OCI-LY7 (cell line): ENCODE measurements at places on chromosomes 5 and 9.

GRCh38 chr9:4929917-4930316, 55.2 kb upstream of the JAK2 start:
- DNase-seq, result no peak

DNA sequence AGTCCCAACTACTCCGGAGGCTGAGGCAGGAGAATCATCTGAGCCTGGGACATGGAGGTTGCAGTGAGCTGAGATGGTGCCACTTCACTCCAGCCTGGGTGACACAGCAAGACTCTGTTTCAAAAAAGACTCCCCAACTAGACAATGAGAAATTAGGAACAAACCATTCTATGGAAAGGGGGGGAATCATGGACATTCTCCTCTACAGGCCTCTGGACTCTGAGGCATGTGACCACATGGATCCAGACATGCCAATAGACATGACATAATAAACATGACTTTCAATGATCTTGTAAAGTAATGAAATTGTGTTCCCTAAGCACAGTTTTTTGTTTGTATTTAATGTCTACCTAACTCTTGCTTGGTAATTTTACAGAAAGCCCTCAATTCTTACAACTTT, 8.8 kb downstream of the HOMER1 start:
- DNase-seq, result no peak

DNA sequence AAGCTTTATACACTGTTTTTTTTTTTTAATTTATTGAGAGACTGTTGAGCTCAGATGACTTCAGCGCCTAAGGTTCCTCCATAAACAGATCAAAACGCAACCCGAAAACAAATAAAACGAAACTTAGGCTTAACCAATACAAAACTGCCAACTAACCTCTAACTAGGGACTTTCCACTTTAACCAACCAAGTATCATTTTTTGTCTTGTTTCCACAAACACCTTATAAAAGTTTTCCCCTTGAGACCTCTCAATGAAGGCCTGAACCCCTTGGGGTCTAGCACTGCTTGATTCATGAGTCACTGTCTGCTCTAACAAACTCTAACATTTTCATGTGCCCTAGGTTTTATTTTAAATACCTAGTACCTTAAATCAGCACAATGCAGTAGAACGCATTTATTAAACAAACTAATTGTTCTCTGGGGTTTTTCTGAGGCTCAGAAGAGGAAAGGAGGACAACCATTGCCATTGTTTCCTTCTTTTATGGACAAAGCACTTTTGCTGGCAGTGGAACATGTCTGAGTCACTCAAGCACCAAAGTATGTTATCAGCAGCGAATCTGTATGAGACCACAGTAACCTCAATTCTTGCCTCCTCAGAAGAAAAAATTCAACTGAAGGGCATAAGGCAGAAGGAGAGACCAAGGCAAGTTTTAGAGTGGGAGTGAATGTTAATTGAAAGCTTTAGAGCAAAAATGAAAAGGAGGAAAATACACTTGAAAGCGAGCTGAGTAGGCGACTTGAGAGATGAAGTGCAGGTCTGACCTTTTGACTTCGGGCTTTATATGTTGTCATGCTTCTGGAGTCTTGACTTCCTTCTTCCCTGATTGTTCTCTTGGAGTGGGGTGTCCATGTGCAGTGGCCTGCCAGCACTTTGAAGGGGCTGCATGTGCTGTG, 97.7 kb upstream of the HCN1 start:
- DNase-seq, result no peak

- peak; percentile 63 for DNase-seq
These were observed 47.5 kb downstream of the UIMC1 start for GRCh38 chr5:176959051-176959450.

- no peak for DNase-seq
These were observed 201.8 kb downstream of the GLIS3 start for GRCh38 chr9:4098031-4098430.

- no peak for DNase-seq
These were observed 64.1 kb downstream of the ANKH start for GRCh38 chr5:14807471-14807870.

DNA sequence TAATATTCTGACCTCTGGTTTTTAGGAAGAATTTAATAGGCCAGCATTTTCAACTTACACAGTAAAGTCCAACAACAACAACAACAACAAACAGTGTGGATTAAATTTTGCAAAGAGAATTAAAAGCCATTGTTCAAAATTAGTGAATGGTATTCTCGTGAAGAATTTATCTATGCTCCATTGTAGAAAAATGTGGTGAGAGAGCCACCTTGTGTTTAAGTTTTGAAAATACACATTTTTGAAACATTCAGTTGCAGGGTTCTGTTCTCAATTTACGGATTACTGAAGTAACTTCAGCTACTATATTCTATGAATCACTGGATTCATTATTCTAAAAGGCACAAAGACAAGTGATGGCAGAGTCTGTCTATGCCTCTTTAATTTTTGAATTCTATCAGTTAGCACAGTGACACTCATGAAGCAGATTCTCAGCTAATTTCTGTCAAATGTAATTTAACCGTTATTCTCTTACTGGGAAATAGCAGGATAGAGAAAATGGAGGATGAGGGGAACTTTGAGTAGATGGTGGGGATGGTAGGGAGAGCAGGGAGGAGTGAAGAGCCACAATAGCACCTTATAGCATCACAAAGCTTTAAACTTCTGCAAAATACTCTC, 11.0 kb downstream of the CCDC152 start:
- DNase-seq, result peak; percentile 27

DNA sequence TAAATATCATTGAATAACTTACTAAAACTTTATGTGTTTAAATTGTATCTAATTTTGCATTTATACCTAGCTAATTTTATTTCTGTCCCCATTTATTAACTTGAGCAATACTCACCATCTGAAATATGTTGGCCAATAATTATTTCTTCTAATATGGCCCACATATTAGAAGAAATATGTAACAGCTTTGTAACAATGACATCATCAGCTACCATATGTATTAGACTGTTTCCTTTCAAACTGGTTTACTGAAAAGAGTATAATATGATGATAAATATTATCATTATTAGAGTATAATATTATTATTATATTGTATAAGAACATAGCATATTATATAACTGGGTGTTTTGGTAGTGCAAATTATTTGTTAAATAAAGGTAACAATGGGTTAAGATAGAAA, 220.5 kb downstream of the FBXL7 start:
- no peak for DNase-seq

DNA sequence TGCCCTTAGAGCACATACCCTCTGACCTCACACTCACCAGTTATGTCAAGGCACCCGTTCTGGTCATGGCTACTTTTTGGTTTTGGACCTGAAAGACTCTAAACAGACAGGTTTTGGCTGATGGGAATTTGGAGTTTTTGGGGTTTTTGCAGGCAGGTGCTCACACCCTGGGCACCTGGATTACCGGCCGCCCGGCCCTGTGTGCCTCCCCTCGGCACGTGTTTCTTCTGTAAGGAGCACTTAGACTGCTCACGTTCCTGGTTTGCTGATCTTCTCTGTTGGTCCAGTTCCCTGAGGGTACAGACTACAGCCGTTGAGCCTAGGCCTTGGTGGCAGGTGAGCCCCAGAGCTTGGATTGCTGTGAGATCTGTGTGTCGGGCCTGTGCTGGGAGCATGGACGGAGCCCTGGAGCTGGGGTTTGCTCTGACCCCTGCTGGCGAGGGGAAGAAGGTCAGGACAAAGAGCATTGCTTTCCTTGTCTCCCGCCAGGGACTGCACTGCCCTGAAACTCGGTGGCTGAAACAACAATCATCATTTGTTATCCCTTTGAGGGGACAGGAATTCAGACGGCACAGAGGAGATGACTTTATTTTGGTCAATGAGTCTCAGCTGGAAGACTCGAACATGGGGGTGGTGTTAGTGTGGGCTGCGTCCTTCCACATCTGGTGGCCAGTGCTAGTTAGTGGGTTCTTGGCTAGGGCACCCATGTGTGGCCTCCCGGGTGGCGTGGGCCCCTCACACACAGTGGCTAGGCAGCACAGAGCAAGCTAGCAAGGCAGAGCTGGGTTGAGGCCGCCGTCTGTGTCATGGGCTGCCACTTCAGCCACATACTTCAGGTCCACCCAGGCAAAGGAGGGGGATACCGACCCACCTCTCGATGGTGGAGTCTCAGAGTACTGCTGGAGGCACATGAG, 76.4 kb downstream of the EHMT1 start:
- DNase-seq, result peak; percentile 79

DNA sequence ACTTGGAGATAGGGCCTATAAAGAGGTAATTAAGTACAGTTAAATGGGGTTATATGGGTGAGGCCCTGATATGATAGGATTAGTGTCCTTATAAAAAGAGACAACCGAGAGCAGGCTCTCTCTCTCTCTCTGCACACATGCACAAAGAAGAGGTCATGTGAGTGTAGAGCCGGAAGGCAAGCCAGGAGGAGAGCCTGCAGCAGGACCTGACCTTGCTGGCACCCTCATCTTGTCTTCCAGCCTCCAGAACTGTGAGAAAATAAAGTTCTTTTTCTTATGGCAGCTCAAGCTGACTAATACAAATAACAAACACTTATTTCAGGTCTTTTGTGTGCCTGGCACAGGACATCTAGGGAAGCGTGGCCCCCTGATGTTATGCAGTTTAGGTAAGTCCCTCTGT, 62.1 kb downstream of the ARHGAP26 start:
- DNase-seq, result no peak

DNA sequence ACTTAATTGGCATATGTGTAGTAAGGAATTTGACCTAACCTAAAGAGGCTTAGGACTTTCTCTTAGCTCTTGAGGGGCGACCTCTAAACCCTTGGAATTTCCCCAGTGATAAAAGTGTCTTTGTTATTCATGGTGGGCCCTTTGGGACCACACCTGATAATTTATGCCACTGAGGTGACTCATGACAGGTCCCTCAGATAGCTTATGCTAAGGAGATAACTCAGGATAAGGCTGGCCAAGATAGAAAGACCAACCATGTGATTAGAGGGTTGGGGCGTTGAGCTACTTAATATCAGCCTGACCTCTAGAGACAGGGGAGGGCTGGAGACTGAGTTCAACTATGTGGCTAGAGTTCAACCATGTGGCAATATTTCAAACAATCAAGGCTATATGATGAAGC, 218.1 kb downstream of the AP3B1 start:
- DNase-seq, result no peak

DNA sequence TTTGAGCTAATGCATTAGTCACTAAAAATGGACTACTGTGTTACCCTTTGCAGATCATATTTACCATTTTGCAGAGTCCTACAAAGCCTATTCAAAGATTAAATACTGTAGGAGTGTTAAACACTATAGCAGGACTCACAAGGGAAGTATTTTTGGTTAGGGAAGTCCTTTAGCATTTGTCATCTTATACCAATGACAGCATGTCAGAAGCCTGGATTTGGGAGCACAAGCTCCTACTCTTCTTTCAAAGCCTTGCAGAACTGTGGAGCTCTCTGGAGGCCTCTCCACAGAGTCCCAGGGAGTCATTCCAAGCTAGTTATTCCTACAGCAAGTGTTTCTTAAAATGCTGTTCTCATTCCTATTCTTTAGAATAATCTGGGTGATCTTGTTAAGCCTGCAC, 288.8 kb downstream of the PIK3R1 start:
- no peak for DNase-seq

- DNase-seq, result no peak
These were observed 66.3 kb downstream of the NR2F1 start for GRCh38 chr5:93649234-93649900.
